ENCODE measurements at places on chromosomes 5 and 9. TPM values are rescaled to one million over a fixed set of nuclear protein-coding genes. Genes with fewer than 3 reads are reported as not detected.
A peak's percentile ranks its signal among the peaks of the same experiment; 100 is the strongest.

OR13C8 gene
- total RNA-seq: not detected

DNA sequence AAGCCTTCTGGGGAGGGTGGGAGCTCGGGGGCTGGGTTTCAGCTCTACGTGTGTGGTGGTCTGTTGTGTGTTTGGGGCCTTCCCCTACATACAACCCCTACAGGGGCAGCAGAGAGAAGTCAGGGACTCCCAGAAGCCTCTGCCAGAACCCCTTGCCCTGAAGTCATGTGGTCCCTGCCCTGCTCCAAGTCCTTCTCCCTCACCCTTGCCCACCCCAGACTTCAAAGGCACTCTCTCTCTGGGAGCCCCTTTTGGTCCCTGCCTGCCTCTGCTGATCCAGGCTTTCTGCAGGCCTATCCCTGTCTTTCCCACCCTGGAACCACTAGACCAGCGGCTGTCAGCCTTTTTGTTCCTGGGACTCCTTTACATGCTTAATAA is 61.1 kb upstream of the PSD2 start:
- DNase-seq: no peak

SPARC gene
- total RNA-seq: 55.2 TPM

GRCh38 chr9:111969622-111970021 is 73.0 kb downstream of the UGCG start:
- no peak for DNase-seq

SPATA31C1 gene
- not detected for total RNA-seq

GRCh38 chr5:87183896-87184295 is 83.8 kb upstream of the RASA1 start:
- no peak for DNase-seq

GRCh38 chr9:14780251-14780650 is 57.7 kb upstream of the CER1 start:
- DNase-seq: no peak

CETN3 gene
- 34.7 TPM for total RNA-seq

GRM6 gene
- not detected for total RNA-seq

DNA sequence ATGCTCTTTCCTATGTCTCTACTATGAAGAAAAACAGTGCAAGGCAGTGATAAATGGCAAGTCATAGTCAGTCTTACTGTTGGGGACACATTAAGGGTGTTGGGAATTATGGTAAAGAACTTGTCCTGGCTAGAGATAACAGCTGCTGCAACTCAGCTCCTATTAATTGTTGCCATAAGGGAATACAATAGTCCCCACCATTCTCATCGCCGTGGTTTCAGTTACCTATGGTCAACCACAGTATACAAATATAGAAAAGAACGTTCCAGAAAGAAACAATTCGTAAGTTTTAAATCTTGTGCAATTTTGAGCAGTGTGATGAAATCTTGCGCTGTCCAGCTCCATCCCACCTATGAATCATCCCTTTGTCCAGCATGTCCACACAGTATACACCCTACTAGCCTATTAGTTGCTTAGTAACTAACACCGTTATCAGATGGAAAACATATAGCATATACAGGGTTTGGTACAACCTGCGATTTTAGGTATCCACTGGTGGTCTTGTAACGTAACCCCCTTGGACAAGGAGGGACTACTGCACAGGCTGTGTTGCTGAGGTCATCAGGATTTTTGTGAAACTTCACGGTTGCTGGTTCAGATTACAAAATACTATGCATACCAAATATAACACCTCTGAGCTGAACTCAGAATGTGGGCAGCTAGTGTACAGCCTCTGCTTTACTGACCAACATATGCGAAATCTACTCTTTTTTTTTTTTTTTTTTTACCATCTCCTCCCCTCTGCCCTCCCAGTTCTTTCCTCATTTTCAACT is 53.5 kb downstream of the ZFR start:
- no peak for DNase-seq

GRCh38 chr5:137792303-137792702 is 38.1 kb upstream of the HNRNPA0 start:
- DNase-seq: no peak

ADGRV1 gene
- total RNA-seq: 87.6 TPM

GRCh38 chr5:15132816-15133405 is 261.3 kb upstream of the ANKH start:
- no peak for DNase-seq

GRCh38 chr5:138025285-138025684 is 7.6 kb downstream of the FAM13B start:
- DNase-seq: no peak

DNA sequence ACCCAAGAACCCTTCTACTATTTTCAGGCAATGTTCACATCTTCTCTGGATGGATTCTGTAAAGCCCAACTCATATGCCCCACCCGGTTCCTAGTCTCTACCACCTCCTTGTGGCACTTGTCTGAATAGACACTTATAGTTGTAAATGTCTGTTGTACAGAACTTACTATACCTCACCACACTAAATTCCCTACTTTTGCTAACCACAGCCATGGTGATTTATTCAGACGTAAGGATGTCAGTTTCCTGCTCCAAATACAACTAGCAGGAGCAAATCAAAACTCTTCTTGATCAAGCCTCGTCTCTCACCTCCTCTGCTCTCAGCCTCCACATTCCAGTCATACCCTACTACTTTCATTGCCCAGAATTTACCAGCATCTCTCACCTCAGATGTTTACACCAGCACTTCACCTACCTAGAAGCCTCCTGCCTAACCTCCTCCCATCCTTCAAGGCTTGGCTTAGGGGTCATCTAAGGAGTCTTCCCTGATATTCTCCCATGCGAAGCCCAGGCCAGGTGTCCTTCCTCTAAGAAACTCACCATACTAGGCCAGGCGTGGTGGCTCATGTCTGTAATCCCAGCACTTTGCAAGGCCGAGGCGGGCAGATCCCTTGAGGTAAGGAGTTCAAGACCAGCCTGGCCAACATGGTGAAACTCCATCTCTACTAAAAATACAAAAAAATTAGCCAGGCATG is 75.5 kb downstream of the MAPKAP1 start:
- DNase-seq: no peak

GRCh38 chr5:137938751-137939143 is 49.5 kb downstream of the PKD2L2 start:
- DNase-seq: no peak

- DNase-seq: no peak
Observed at GRCh38 chr5:142918959-142919635, 148.9 kb downstream of the ARHGAP26 start.

- DNase-seq: no peak
Observed at GRCh38 chr9:109969011-109969410, 189.0 kb downstream of the PALM2AKAP2 start.

MEIKIN gene
- not detected for total RNA-seq

GRIN1 gene
- total RNA-seq: 0.77 TPM

ANKRD33B gene
- 2.1 TPM for total RNA-seq

- no peak for DNase-seq
Observed at GRCh38 chr9:123081824-123082223, 48.4 kb downstream of the GPR21 start.

ASPN gene
- total RNA-seq: not detected

- DNase-seq: no peak
Observed at GRCh38 chr9:37238122-37238521, 117.7 kb downstream of the ZCCHC7 start.

- peak; percentile 59 for DNase-seq
Observed at GRCh38 chr9:4315582-4316215, 15.8 kb upstream of the GLIS3 start.

DNA sequence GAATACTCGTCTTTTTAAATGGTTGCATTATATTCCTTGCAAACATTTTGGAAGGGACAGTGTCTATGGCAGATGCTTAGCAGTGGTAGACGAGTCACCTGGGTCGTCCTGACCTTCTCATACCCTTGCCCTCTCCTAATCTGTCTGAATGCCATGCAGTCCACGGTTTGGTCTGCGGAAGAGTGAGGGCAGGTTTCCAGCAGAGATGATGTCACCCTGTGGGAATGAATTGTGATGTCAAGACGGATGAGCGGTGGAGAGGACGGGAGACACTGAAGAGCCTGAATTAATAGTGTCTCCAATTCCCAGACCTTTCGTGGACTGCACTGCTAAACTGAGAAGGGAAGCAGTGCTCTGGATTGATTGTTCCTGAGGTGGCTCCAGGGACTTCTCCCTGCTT is 329.0 kb upstream of the PANK3 start:
- DNase-seq: no peak

GRCh38 chr9:135093911-135094584 is 6.6 kb downstream of the OLFM1 start:
- DNase-seq: no peak

CAAP1 gene
- total RNA-seq: 24.7 TPM

DNA sequence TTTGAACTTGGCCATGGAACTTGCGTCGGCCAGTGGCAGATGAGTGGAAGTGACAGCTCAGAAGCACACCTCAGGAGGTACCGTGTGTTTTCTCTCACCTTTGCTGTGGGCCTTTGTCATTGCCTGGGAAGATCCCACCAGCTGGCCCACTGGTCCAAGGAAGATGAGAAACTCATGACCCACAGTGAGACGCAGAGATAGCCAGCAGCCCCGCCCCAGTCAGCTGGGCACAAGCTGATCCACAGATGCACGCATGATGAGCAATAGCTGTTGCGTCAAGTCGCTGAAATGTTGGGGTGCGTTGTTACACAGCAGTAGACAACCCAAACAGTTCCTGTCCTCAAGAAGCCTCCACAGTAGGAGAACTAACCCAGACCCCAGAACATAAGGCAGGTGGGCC is 30.8 kb upstream of the UNC5A start:
- DNase-seq: no peak

- DNase-seq: no peak
Observed at GRCh38 chr5:72476275-72476674, 30.9 kb downstream of the ZNF366 start.

DNA sequence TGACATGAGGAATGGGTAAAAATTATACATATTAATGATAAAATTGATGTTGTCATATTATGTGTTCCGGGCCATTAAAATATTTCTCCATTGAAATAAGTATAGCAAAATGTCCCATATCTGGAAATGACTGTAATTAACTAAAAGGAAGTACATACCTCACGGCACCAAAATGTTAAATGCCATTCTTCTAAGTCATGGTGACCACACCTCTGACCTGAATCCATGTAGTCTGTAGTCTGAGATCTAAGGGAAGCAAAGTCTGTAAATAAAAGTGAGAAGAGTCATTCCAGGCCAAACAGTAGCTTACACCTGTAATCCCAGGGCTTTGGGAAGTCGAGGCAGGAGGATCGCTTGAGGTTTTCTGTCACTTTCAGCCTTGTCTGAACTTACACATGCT is 8.7 kb upstream of the GDA start:
- DNase-seq: no peak

KIAA0825 gene
- total RNA-seq: 5.8 TPM

FCN2 gene
- not detected for total RNA-seq

DNA sequence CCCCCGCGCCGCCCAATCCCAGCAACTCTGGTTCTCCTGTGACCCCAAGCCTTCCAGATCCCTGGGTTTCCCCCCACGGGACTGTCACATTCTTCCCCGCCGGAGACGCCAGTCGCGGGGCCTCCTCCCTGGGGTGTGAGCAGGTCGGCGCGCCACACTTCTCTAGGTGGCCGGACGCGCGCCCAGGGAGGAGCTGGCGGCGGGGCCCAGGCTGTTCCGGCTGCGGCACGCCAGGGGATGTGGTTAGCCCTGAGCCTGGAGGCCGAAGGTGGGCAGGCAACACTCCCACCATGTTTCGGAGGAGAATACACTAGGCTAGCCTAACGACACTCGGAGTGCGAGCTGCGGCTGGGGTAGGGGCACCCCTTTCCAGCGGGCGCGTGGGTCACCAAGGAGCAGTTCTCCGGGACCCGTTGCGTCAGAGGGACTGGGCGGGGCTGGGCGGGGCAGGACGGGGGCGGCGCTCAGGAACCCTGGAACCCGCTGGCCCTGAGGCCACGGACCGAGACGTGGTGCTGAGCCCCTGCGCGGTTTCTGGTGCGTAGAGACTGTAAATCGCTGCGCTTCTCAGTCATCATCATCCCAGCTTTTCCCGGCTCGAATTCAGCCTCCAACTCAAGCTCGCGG is at the start of gene SLC27A6:
Gene SLC27A6 (plus strand): TSS at position 478 of the 627 bp plus-strand sequence. CDS start 650 bp downstream, outside the sequence.
- peak; percentile 37 for DNase-seq

DNA sequence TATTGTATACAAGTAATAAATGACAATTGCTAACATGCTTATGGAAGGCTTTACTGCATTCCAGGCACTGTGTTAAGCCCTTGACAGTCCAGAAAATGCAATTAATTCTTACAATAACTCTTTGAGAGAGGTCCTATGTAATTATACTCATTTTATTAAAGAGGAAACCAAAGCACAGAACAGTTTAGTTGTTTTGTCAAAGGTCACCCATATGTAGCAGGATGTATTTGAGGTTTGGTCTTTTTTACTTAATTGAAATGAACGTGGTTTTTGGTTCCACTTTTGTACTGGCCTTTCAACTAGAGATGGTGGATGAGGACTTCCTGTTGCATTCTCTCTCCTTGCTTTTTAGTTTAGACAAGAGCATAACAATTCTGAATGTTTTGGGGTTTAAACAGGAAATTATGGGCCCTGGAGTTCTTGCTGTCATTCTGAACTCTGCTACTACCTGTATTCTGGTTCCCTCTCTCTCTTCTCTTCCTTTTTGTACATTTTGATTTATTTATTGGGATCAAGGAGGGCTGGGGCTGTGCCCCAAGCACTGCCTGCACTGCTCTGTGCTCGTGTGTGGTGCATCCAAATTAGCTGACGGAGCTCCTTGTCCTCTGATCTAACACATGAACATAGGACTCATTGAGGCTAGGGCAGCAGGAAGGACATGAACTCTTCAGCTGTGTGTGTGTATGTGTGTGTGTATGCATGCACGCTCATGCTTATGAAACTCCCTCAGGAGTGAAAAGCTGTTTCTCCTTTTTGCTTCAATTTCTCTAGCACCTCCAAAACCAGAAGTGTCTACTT is 47.4 kb downstream of the SLC28A3 start:
- DNase-seq: no peak

DNA sequence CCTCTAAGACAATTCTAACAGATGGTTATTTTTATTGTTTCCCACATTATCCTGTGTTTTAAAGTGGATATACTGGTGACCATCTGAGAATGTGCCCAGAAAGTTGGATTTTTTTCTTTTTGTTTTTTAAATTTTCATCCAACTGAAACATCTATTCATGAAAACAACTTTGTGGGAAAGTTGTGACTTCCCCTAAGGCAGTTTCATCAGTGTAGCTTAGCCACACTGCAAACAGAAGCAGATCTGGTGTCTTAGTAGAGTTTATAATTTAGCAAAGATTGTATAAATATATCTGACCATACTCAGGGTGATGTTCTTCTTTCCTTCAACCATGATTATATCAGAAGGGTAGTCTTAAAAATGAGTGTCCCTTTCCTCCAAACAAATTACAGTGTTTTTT is 1241.3 kb downstream of the MAT2B start:
- no peak for DNase-seq

- no peak for DNase-seq
Observed at GRCh38 chr5:36724467-36725332, 118.3 kb downstream of the SLC1A3 start.

GRCh38 chr9:119839888-119840287 is 470.7 kb upstream of the BRINP1 start:
- no peak for DNase-seq

PTPA gene
- 145 TPM for total RNA-seq

DNA sequence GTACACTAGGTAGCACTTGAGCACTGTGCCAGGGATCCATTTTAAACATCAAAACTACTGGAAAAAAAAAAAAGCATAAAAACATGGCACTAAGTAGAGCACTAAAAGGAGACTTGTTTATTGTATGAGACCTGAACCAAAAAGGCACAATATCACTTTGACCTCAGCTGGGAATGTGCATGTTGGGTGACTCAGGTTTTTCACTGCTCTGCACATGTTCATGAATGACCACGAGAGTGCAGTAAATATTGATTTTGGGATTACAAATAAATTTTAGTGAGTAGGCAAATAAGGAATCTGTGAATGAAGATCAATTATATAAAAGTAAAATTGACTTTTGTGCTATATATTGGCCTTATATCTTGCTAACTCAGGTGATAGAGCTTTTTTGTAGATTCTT is 11.8 kb downstream of the RMI1 start:
- DNase-seq: no peak

GRCh38 chr5:69083412-69083811 is 10.4 kb upstream of the SLC30A5 start:
- no peak for DNase-seq
